ENCODE measurements at places on chromosomes 7 and 10.

- DNase-seq, result no peak
These were observed 52.0 kb upstream of the NPTX2 start for GRCh38 chr7:98565103-98565502.

- DNase-seq, result peak; percentile 82
These were observed 22.0 kb downstream of the CSGALNACT2 start for GRCh38 chr10:43160046-43160920.

DNA sequence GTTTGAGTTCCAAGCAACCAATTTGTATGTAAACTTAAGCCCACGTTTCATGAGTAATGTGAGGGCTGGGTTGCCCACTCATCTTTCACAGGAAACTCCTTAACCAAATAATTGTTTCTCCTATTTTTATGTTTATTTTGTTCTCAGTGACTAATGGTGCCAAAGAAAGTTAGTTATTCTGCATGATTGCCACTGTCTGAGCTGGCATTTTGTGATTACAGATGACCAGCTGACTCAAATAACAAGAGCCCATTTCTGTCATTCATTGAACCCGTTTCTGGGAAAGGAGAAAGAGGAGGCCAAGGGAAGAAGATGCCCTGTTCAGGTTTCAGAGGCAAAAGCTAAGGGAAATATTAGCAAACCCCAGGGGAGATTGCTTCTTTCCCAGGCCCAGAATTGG is 186.9 kb upstream of the MYO3A start:
- no peak for DNase-seq

GRCh38 chr7:137371616-137372015 is 28.1 kb upstream of the PTN start:
- DNase-seq, result no peak

GRCh38 chr7:3107889-3108570 is 64.4 kb upstream of the CARD11 start:
- no peak for DNase-seq

GRCh38 chr10:34223658-34224057 is 591.4 kb downstream of the PARD3 start:
- no peak for DNase-seq

GRCh38 chr7:130476297-130477150 is 15.4 kb upstream of the MEST start:
- DNase-seq, result peak; percentile 28

DNA sequence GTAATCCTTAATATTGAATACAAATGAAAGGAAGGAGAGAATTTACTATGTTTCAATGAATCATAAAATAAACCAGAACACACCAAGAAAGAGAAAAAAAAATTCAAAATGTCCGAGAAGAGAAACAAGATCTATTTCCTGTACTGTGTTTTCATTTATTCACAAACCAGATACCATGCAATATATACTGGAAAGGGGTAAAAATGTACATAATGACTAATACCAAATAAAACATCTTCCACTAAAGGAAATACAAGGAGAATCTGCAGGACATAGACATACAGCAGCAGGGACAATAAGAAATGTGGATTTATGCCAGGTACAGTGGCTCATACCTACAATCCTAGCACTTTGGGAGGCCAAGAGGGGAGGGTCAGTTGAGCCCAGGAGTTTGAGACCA is 24.3 kb upstream of the TMEM26 start:
- DNase-seq, result no peak

GRCh38 chr7:16930946-16931345 is 49.2 kb upstream of the AGR3 start:
- no peak for DNase-seq

- no peak for DNase-seq
These were observed 293.6 kb upstream of the ZMIZ1 start for GRCh38 chr10:78774999-78775711.

DNA sequence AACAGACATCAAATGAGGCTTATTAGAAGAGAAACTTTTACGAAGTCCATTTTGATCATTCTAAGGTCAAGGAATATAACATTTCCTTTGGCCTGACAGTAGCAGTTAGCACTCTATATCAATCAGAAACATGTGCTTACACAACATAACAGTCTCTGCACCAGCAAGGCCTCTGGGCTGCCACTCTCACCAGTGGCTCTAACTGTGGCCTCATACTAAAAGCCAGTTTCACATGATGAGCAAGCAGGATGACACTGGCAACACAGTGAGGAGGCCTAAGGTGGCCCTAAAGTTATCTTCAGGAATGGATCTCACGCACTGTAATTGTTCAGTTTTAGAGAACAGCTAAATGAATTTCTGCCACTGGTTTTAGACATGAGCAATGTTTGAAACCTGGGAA is 126.8 kb downstream of the COBL start:
- DNase-seq, result no peak

DNA sequence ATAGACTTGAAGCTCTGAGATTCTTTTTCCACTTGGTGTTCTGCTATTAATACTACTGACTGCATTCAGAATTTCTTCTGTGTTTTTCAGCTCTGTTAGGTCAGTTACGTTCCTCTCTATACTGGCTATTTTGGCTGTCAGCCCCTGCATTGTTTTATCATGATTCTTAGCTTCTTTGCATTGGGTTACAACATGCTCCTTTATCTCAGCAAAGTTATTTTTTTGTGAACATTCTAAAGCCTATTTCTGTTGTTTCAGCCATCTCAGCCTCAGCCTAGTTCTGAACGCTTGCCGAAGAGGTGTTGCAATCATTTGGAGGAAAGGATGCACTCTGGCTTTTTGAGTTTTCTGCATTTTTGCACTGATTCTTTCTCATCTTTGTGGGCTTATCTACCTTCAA is 201.5 kb upstream of the GNAI1 start:
- no peak for DNase-seq

DNA sequence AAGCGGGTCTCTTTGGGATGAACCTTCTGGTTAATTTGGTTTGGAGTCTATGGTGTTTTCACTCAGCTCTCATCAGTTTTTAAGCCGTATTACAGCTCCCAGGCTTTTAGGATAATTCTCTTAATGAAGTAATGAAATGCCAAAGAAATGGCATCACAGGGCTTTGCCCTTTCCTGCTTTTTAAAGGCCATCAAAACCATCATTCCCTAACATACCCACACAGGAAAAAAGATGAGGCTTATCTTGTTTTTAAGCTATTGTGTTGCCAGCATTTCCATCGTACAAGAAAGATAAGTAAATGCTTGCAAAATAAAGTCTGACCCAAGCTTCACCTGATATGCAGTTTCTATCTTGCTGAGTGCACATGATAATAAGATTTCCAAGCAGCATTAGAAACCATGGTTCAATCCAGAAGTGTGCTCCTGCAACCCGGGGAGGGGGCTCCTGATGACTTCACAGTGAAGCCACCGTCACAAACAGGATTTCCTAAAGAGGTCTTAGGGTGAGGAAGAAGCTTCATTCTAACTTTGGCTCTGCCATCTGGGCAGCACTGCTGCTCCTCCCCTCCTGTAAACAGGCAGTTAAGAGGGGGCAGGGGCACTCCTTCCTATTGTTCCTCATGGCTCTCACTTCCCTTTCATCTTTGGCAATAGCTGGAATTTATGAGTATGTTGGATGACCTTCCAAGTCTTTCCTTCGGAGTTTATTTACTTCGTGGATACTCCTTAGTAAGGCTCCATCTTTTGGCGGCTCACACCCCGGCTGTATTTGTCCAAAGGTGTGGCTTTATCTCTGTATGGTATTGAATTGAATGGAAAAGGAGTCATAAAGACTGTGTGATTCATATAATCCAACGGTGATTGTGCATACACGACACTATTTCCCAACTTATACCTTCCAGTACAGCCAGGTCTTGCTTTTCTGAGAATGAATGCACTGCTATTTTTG is 55.2 kb upstream of the FAM133B start:
- DNase-seq, result no peak

DNA sequence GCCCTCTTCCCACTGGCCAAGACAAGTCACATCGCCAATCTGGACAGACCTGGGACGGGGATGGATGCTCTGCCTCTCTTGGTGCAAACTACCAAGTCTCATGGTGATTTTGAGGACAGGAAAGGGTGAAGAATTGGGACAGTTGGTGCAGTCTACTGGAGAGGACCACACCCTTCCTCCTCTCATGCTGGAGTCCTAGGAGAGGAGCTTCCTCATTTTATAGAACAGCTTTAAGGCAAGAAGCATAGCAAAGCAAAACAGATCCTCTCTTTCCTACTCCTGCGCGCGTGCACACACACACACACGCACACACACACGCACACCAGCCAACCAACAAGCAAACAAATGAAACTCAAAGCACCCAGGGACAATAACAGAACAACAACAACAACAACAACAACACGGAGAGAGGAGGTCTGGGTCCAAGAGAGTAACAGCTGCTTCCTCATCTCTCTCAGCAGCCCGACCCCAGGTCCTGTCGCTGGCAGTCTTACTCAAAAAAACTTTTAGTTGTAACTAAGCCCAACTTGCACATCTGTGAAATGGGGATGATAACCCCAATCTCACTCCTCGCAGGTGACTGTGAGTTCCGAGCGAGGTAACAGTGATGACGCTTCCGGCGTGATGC is 83.4 kb downstream of the TMEM178B start:
- no peak for DNase-seq

DNA sequence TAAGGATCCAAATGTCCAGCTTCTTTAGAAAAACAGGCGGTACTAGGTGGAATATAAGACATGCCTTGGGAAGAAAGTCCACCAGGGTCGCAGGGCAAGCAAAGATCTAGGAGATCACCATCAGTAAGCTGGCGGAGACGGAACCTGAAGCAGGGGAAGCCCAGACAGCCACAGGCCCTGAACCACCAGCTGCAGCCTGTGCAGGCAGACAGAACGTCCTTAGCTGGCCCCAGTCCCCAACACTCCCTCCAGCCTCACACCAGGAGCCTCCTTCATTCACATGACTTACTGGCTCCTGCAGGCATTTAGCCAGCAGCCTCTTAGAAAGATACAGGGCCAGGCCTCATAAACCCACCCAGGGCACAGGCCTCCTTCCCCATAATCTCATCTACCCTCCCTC is 17.4 kb downstream of the RGS10 start:
- DNase-seq, result no peak

- DNase-seq, result no peak
These were observed 33.4 kb downstream of the FAM241B start for GRCh38 chr10:69663369-69663947.

- DNase-seq, result no peak
These were observed 361.6 kb downstream of the FGFR2 start for GRCh38 chr10:121236621-121237020.

DNA sequence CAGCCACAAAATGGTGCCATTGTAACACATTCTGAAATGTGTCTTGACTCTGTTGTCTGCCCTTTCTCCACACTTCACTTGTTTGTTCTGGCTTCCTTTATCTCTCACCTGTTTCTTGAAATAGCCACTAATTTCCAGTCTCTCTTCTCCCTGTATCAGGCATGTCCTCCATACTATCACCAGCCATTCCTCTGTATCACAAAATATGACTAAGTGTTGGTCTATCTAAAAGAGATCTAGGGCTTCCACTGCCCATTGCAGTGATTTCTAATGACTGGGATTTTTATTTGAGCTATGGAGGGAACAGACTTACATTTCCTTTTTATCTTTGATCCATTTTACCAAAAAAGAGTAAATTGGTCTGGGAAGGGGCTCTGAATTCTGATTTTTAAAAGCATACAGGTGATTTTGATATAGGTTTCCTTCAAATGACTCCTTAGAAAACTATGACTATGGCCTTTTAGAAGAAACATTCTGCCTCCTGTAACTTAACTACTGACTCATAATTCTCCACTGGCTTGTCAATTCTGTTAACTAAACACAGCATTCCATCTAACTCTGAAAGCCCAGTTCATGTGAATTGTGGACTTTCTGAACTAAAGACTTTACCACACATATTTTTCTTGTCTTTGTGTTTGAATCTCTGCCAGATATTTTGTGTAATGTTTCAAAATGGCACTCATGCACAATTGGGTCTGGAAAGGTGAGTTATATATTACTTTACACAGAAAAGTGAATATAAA is 1121.4 kb downstream of the XPNPEP1 start:
- DNase-seq, result peak; percentile 37

DNA sequence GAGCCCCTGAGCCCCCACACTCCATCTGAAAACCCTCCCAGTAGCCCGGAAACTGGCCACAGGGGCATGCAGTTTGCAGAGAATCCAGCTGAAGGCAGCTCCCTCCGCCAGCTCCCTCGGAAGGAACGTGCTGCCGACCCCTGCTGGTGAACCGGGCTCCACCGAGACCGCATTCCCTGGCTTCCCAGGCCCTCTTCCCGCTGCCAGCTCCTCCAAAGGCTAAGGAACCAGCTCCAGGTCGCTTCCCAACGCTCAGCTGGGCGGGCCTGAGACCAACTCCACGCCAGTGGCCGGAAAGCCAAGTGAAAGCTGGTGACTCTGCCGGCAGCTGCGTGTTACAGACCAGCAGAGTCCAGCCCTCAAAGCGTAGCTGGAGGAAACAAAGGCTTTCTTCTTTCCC is 35.8 kb downstream of the GPER1 start:
- DNase-seq, result peak; percentile 91

DNA sequence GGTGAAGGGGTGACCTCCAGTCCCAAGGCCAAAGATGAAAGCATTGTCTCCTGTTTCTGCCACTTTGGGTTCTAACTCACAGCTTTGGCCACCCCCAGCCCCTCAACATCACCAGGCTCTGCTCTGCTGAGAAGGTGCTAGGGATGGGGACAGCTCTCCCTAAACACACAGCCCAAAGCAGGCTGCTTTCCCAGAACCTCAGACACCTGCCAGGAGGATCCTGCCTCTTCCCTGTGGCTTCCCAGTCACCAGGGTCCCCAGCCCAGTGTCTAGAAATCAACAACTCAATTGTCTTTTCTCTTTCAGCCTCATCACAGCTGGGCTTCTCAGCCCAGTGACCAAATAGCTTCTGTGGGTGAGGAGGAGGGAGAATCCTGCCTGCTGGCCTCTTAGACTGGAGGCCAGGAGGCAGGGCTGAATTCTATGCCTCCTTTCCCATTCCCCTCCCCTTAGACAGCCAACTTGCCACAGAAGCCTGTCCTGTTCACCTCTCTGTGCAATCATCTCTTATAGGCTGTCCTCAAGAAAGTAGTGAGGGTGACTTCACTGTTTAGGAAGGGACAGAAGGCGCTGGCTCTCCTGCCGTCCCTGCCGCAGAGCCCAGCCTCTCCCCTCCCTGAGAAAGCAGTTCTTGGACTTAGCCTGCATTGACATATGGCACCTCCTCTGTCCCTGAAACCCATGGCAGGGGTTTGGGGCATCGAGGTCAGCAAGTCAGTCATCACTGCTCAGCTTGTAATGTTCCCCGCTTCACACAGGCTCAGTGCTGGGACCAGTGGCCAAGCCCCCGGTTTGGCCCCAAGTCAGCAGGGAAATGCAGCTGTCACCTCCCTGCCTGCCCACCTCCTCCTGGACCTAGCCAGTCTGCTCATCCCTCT is 3.7 kb downstream of the FGF8 start:
- DNase-seq, result no peak

DNA sequence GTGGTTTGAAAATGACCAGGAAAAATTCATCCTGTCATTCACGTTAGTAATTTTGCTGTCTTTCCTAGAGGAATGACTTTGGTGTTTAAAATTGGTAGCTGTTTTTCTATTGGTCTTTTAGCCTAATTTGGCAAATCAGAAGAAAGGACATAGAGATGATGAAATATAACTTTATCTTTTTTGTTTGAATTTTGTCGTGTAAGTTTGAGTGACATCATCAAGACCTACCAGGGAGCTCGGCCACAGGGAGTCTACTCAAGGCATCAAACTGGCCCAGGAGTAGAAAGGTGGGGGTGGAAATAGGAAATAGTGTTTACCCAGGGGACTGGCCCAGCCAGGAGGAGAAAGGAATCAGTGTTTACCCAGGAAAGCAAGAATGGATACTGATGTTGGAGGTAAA is 21.0 kb upstream of the TSPAN14 start:
- DNase-seq, result no peak

- no peak for DNase-seq
These were observed 122.5 kb downstream of the RELN start for GRCh38 chr7:103866919-103867318.

Data from GM03348 (cell line).